ENCODE measurements at places on chromosomes 5 and 9. TPM values are rescaled to one million over a fixed set of nuclear protein-coding genes. Genes with fewer than 3 reads are reported as not detected.

The PCA3 gene
- not detected for total RNA-seq

The TAF11L8 gene
- not detected for total RNA-seq

The LCN15 gene
- total RNA-seq: 0.26 TPM

The SAXO1 gene
- total RNA-seq: not detected

The CDX1 gene
- not detected for total RNA-seq

Data from A549 treated with ZK216348 at 1 μM for 4 hours (cell line).